SK-N-SH (cell line): ENCODE measurements at places on chromosomes 7 and 10. TPM values are rescaled to one million over a fixed set of nuclear protein-coding genes. Genes with fewer than 3 reads are reported as not detected.
A peak's percentile ranks its signal among the peaks of the same experiment; 100 is the strongest.

GRCh38 chr7:116426428-116427156 is 72.9 kb upstream of the CAV2 start:
- DNase-seq: no peak

- no peak for DNase-seq
Measured at GRCh38 chr10:126686719-126687118, 16.2 kb upstream of the C10orf90 start.

The ZNF92 gene
- 1.6 and 2.2 TPM in 2 replicates for polyA plus RNA-seq

The LHFPL3 gene
- polyA plus RNA-seq: not detected in 2 replicates

DNA sequence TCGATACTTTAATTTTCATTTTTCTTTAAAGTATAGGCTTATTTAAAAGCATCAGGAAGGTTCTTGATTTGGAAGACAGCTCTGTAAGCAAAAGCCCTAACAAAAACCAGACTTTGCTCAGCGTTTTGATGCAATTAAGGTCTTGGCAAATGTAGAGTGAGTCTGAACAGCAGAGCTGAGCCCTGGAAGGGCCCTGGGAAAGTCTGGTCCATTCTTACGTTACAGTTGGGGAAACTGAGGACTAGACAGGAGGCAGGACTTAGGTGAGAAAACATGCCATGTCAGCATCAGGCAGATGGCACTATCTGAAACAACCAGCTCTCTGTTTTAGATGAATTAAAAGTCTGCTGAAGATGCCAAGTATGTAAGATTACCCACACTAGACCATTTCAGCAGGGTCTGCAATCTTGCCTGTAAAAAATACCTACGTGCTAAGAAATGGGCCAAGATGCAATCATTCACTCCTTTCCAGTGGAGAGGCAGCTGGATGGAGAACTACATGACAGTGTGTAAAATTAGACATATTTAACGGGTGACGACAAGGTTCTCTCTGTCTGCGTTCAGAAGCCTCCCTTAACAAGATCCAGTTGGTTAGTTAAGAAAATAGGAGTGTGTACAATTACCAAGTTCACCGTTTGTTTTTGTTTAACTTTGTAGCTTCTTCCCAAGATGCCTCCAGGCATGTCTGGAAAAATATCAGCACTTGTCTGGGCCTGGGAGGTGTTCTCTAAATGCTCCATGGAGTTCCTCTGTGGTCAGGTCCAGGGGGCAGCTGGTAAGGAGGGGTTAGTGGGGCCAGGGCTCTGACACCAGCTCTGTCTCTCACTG is 502.3 kb upstream of the ZMIZ1 start:
- peak; percentile 36 for DNase-seq

GRCh38 chr7:91020636-91021385 is 243.4 kb upstream of the FZD1 start:
- no peak for DNase-seq

The MBL2 gene
- polyA plus RNA-seq: not detected in 2 replicates

The ANKRD30A gene
- polyA plus RNA-seq: not detected in 2 replicates

- peak; percentile 58 for DNase-seq
Measured at GRCh38 chr10:3886191-3886590, 101.2 kb upstream of the KLF6 start.

GRCh38 chr7:135337977-135338550 is 104.4 kb downstream of the STRA8 start:
- DNase-seq: no peak

DNA sequence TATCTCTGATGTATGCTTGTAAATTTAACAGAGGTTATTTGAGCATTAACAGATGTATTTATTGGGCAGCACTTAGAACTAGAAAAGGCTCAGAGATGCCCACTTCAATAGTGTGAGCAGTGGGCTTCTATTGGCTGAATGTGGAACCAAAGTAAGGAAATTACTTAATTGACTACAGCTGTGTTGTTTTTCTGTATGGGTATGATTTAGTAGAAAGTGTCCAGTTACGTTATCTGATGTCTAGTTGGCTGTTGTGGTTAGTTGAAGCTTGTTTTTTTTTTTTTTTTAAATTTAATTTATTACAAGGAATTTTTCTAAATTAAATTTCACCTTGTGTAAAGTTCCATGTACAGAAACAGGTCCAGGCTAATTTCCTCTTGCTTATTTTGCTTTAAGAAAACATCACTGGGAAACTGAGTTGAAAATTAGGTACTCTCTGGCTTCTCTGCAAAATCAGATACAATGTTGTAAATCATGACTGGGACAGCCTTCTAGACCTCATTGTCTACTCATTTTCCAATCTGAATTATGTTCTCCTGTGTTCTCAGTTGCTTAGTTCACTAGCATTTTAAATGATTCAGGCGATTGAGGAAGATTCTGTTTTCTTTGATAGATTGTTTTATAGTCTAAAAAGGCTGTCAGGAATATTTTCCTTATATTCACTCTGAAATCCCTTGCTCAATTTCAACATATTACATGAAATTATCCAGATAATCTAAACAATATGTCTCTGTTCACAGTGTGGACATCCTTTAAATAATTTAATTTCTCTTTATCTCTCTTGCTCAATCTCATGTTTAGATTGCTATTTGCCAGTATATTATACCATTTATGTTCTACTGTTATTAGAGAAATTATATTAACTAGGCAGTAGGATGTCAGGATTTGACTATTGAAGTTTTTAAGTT is 53.0 kb downstream of the PHF14 start:
- DNase-seq: peak; percentile 69

DNA sequence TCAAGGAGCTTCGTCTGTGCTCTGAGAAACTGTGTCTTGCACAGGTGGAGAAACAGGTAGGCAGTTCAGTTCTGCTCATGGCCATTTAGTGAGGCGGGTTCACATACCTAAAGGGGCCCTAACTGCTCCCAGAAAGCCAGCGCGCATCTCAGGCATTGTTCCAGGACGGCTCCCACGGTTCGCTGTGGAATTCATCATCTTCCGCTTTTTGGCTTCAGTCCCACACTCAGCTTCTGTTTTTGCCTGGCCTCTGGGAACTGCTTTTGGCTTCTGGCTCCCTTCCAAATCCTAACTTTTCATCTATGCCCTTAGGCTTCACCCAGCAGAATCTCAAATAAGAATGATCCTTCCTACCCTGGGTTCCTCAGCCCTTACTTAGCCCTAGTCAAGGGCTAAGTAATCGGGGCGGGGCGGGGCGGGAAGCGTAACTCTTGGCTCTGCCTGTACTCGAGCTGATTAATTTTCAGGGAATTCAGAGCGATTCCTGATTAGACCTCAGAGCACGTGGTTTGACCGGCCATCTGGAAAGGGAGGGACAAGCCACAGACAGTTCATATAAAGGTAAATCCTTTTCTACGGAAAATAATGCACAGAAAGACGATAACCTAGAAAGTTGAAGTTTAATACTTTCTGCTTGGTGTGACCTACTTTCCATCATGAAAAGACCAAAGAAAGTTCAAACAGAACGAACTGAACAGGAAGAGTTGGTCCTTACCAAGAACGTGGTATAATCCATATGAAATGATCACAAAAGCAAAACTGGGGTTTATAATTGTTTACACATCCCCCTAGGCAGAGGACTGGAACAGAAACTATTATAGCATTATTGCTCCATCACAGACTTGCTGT is 105.7 kb downstream of the ST8SIA6 start:
- peak; percentile 61 for DNase-seq

The LGI1 gene
- polyA plus RNA-seq: 0.03 TPM in 1 of 2 replicates, not detected in the other

DNA sequence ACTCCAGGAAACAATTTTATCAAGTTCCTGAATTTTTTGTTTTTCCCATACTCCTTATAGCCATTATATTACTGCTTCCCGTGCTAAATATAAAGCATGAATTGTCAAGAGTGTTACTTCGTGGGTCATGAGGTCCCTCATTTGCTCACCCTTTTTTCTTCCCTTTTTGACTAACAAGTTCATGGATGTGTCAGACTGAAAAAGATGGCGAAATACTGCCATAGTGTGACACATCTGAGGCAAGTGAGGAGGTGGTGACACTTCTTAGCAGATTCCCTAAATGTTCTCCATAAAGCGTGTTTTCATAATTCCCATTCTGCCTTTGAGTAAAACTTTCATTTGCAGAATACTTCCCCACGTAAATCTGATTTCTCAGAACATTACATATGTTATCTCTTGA is 269.6 kb upstream of the FZD1 start:
- DNase-seq: no peak

The GPR37 gene
- 0.03 TPM in 1 of 2 replicates, not detected in the other for polyA plus RNA-seq

The SH2D4B gene
- polyA plus RNA-seq: not detected in 2 replicates

The TYW1B gene
- 1.4 and 1.8 TPM in 2 replicates for polyA plus RNA-seq

DNA sequence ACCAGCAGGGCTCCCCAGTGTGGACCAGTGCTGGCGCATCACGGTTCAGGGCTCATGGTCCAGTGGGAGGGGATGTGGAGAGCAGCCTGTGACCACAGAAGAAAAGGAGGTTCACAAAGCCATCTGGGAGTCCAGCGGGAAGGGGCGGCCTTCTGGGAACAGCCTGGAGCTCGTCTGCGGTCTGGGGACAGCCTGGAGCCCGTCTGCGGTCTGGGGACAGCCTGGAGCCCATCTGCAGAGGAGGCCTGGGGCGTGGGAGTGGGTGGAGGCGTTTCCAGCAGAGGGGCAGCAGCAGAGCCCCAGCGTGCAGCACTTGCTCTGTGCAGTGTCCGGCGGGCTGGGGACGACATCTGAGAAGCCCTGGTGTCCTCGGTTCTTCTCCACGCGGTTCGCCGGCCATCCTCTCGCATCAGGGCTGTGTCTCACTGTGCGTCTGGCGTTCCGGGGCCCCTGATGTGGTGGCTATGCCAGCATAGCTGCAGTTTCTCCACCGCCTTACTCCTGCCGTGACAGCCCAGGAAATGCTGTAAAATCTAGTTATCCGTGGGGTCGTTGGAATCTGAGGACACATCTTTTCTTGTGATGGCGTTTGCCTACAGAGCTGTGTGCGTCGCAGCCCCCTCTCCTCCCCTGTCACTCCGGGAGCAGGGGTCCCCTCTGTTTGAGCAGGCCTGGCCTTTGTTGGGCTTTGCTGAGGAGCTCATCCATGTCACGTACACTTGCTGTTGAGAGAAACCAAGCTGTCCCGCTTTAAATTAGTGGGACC is 104.6 kb downstream of the INPP5A start:
- no peak for DNase-seq

The TMEM213 gene
- not detected in 2 replicates for polyA plus RNA-seq

- DNase-seq: no peak
Measured at GRCh38 chr10:36251068-36251467, 609.0 kb upstream of the FZD8 start.

DNA sequence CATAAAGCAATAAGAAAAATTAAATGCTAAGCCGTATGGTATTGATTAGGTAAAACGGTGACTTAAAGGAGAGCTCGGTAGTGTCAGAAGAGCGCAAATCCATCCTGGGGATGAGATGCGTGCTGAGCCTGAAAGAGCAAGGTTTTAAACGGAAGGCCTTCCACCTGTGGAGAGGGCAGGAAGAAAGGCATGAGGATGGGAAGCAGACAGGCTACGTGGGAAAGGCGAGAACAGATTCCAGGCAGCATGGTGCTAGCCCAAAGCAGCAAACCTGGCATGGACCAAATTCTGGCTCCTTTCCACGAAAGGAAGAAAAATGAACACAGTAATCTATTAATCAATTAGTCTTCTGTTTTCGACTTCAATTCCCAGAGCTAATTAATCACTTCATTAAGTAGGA is 103.5 kb downstream of the HIPK2 start:
- no peak for DNase-seq

- no peak for DNase-seq
Measured at GRCh38 chr10:32461203-32461602, 15.3 kb downstream of the CCDC7 start.

GRCh38 chr7:1669064-1669951 is 769 bp upstream of the ELFN1 start:
- peak; percentile 72 for DNase-seq

GRCh38 chr10:24419066-24419465 is 210.1 kb downstream of the KIAA1217 start:
- no peak for DNase-seq

- DNase-seq: no peak
Measured at GRCh38 chr10:98344589-98345038, 70.4 kb downstream of the PYROXD2 start.

The SFMBT2 gene
- polyA plus RNA-seq: 0.20 and 0.49 TPM in 2 replicates

The ITPRIP gene
- polyA plus RNA-seq: 20.2 and 22.1 TPM in 2 replicates

- no peak for DNase-seq
Measured at GRCh38 chr7:77306231-77307067, 106.8 kb upstream of the FGL2 start.

- DNase-seq: no peak
Measured at GRCh38 chr7:132450188-132450587, 126.1 kb downstream of the PLXNA4 start.

DNA sequence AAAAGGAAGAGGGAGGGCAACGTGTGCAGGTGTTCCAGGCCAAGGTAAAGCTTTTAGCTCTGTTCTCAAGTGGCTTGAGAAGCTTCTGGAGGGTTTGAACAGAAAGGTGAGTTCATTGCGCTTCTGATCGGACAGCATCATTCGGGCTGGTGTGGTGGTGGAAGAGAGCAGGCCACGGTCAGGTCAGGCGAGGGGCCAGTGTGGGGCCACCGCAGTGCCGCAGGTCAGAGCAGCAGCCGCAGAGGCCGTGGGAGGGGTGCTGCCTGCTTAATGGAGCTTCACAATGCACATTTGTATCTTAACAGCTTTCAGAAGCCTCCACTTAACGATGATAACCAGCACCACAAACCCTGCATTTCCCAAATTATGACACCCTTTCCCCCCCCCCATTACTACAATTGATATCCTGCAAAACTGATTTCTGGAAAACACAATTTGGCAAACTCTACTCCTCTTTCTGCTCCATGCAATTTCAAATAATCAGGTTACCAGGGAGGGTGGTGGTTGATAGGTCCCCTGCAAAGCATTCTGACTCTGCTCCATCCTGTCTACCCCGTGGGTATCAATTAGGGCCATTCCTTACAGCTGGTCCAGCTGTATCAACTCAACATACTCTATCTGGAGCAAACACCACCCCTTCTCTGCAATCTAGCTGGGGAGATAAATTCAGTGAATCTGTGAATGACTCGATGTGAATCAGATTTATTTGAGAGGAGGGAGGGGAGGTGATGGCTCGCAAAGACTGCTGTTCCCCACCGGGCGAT is 162.9 kb downstream of the ACTR3B start:
- DNase-seq: peak; percentile 86

DNA sequence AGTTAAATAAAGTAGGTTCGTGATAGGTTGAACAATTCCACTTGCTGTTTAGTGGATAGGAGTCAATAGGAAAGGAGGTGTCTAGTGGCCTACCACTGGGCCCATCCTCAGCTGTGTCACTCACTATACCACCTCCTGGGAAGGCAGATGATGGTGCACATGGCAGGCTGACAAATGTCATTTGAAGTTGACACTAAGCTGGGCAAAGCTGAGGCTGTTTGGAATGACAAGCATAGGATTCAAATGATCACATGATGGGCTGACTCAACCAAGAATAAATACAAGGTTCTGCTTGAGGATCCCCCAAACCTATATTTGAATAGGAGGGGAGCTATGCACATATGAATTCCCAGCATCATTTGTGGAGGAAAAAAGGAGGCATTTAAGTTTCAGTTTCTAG is 489.8 kb downstream of the RPS24 start:
- DNase-seq: no peak

The FAM131B gene
- 43.6 and 50.1 TPM in 2 replicates for polyA plus RNA-seq

The LSM8 gene
- polyA plus RNA-seq: 42.3 and 52.8 TPM in 2 replicates

GRCh38 chr10:80917636-80918035 is 379.9 kb downstream of the SH2D4B start:
- DNase-seq: no peak

GRCh38 chr10:105993609-105994008 is 1170.9 kb downstream of the SORCS1 start:
- DNase-seq: no peak

The GBX1 gene
- polyA plus RNA-seq: not detected in 2 replicates

- DNase-seq: no peak
Measured at GRCh38 chr7:40400525-40400924, 265.7 kb downstream of the SUGCT start.

The EPDR1 gene
- polyA plus RNA-seq: 7.4 and 10.9 TPM in 2 replicates
